Stimulated activated CD8-positive, alpha-beta memory T cell treated with anti-CD3 and anti-CD28 coated beads, Interleukin-2, amount 100 ng/mL, for 1 hour (primary cell): ENCODE measurements at places on chromosomes 7 and 10.

- DNase-seq: no peak
These were observed 214.5 kb downstream of the MBL2 start for GRCh38 chr10:52558090-52558489.

DNA sequence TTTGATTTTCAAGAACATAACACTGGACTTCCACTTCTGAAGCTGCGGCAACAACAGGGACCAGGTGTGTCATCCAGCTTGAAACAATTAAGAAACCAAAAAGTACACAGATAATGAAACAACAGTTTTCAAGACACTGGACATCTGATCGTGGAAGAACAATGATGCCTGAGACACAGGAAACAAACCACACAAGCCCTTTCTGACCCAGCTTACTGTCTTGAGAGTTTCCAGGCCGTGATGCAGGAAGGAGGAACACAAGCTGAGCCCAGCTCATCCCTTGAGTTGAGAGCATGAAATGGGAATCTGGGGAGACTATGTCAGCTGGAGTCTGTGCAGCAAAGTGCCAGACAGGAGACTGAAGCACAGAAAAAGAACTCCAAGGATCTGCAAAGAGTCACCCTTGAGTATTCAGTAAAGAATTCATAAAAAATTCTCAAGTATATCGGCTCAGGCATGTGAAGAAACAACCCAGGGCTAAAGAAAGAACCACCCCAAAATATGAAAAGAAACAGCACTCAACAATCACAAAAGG, 91.6 kb downstream of the RNF32 start:
- no peak for DNase-seq

- DNase-seq: no peak
These were observed 145.4 kb upstream of the ASAH2 start for GRCh38 chr10:50396491-50397311.

DNA sequence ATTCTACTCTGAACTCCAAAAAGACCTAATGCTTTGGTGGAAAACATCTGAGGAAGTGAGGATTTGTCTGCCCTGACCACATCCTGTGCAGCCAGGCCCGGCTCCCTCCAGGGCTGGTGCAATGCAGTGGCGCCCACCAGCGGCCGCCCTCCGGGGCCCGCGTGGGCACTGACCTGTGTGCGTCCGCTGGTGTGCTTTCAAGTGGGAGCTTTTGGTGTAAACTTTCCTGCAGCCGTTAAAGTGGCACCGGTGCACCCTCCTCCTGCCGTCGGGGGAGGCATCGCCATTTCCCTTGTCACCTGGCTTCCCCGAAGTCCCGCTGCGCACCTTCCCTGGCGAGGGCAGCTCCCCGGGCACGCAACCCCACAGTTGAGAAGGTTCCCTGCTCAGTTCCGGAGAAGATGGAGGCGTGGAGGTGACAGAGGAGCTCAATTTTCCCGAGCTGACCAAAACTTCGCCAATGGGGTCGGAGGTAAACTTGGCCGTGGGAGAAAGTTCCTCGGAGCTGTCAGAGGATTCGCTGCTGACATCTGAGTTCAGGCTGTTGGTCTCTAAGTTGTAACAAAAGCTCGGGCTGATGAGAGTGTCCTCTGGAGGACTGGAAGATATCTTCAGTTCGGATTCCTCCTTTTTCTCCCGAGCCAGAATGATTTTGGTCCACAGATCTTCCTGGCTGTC, 3.4 kb downstream of the KLF6 start:
- no peak for DNase-seq

- no peak for DNase-seq
These were observed 112.3 kb downstream of the ARHGAP12 start for GRCh38 chr10:31816318-31816717.

GRCh38 chr10:1737222-1738061, at the start of gene ADARB2:
Gene ADARB2 (minus strand): TSS chr10:1737525.
- DNase-seq: no peak

DNA sequence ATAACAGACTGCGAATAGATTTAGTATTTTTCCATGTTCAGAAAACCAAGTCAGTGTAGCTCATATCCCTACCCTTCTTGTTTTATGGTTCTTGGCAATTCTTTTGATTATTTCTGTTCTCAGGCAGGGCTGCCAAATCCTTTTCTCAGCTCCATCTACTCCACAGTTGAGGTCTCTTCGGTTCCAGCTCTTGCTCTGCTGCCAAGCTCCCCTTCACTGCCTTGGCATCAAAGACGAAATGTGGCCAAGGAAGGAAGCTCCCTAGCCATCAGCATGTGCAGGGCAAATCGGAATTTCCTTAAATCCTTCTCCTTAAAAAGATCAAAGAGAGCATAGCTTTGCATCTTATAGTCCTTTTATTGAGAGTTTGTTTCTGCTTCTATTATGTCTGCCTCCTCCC, 116.4 kb upstream of the NOBOX start:
- DNase-seq: no peak

DNA sequence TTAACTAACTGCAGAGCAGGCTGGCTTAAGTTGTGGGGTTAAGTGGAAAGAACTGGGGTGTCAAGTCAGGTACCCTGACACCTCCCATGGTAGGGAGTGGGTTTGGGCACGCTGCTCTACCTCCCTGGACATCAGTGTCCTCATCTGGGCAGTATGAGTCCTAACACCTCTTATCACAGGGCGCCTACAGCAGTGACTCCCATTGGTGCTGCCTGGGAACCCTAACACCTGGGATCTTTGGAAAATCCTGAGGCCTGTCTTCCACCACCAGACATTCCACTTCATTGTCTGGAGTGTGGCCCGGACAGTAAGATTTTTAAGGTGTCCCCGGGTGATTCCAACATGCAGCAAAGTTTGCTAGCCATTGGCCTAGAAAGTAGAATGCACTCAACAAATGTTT, 239.1 kb downstream of the SKAP2 start:
- no peak for DNase-seq

- DNase-seq: no peak
These were observed 445.9 kb upstream of the LRRN3 start for GRCh38 chr7:110645060-110645459.

GRCh38 chr10:70145166-70145665, 1.3 kb downstream of the TYSND1 start:
- no peak for DNase-seq

DNA sequence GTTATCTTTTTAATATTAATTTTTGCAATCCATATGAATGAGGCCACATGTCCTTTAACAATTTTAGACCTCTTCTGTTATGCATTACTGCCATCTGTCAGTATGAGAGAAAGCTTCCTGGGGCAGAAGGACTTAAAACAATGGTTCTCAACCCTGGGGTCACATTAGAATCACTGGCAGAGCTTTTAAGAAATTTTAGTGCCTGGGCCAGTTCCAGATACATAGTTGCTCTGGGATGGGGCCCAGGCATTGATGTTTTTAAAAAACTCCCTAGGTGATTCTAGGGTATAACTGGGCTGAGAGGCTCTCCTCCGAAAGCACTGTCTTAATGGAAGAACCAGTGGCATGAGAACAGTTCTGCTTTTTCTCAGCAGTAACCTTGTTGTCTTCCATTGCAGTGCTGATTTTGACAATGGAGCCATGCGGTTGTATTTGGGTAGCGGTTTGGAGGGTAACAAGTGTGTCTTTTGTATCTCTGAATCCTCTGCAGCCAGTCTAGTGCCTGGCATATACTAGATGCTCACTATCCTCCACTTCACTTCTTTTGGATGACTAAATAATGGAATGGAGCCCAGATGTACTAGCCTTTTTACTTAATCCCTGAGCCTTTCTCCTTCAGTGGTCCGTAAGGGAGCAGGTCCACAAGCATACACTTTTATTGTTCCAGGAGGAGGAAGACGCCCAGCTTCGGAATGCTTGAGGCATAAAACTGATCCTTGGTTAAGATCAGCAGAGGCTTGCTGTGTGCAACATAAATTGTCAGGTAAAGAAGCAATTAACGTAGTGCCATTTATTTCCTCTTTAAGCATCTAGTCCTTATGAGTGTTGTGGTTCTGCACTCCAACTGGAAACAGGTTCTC, 227.1 kb downstream of the AUTS2 start:
- DNase-seq: no peak

DNA sequence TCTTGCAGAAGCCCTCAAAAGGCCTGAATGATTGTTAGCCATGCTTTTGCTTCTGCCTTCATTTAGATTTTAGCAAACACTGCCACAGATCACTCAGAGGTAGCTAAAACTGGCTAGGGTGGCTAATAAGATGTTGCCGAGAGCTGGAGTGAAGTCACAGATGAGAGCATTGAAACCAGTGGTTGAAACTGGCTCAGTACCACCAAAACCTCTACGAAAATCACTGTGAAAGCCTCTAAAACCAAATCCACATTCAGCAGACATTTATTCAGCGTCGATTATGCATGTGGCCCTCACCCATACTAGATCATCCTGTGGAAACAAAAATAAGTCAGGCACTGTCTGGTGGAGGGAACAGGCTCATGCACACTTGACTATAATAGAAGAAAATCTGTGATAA, 50.8 kb downstream of the PIK3CG start:
- DNase-seq: no peak

DNA sequence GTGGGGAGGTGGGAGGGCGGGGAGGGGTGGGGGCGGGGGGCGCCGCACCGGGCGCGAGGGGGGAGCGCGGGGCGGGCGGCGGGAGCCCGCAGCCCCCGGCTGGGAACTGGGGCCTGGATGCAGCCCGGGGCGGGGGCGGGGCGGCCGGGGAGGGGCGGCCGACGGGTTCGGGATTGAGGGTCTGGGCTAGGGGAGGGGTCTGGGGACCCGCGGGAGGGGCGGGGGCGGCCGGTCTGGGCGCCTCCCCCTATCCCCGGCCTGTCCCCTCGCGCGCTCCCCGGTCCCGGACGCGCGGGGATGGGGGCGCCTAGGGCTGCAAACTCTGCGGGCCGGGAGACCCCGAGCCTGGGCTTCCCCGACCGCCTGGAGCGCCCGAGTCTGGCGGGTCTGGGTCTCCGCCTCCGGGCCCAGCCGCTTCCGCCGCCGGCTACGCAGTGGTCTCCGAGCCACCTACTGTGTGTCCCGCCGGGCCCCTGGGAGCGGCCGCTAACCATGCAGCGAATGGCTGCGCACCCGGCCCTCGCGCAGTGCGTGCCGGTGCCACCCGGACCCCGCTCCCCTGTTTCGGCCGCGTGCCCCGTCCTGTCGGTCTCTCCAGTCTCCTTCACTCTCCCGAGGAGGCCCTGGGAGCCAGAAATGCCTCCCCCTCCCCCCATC, 375 bp upstream of the FGF8 start:
- no peak for DNase-seq

DNA sequence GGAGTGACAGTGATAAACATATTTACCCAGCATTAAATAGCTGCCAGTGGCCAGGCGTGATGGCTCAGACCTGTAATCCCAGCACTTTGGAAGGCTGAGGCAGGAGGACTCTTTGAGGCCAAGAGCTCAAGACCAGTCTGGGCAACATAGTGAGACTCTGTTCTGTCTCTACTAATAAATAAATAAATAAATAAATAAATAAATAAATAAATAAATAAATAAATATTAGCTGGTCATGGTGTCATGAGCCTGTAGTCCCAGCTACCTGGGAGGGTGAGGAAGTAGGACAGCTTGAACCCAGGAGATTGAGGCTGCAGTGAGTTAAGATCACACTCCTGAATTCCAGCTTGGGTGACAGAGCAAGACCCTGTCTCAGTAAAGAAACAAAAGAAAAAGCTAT, 384.0 kb upstream of the ADARB2 start:
- no peak for DNase-seq

DNA sequence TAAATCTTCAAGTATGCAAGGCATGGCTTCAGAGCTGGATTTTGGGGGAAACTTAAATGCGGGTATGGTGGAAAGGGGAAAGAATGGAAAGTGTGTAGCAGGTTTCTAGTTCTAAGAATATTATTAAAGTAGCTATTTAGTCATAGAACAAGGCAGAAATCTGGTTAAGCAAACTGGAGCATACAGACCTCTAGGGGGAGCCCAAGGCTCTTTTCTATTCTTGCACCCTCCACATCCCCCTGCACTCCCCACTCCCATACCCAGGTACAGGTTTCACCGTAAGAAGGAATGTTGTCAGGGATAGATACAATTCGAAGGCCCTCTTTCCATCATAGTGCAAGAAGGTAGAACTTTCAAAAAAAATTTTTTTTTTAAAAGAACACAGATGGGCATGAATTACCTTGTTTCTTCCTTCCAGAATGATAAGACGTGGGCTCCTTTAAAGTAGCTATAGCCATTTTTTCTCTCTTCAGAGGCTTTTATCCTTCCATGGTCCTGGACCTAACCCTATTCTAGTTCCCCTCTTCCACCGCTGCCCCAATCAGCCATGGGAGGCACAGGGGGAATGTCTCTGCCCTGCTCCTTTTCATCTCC, 41.5 kb upstream of the SMIM30 start:
- no peak for DNase-seq

DNA sequence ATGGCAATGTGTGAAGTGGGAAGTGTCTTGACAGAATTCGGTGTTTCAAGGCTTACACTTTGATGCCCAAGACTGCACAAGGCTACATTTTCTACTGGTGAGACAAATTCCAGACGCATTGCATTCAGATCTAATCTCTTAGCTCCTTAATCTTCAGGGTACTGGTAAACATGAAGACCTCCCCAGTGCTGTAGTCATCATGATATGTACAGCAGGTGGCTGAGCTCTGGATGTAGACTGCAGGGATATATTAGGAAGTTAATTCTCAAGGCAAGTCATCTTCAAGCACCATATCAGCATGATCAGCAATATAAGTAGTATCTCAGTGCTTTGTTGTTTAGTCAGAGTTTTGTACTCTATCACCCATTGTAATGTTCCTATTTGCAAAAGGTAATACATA, 61.8 kb downstream of the IKZF1 start:
- no peak for DNase-seq

GRCh38 chr10:17624996-17625395, 7.8 kb upstream of the HACD1 start:
- no peak for DNase-seq

DNA sequence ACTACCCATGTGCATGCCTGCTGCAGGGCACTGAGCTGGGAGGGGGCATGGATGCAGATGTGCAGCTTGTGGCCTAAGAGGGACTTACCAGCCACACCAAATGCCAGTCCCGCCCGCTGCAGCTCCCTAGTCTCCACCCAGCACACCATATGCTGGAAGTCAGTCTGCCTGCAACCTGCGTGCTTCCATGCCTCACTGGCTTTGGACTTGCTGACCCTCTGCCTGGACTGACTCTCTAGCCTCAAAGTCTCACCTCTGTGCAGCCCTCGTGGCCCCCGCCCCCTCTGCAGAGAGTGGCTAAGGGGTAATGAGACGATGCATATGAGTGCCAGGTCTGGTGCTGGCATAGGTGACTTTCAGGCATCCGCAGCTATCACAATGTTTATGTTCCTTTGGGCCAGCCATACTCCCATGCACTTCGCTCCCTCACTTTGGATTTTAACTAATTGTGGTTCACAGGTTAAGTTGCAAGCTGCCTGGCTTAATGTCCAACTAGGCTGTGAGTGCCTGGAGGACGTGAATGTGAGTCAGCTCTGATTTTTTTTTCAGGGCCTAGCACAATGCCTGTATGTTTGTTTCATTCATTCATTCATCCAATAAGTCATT, 21.7 kb downstream of the TRIM8 start:
- no peak for DNase-seq

- no peak for DNase-seq
These were observed 30.0 kb downstream of the SLC26A4 start for GRCh38 chr7:107690611-107691010.
